ENCODE measurements at places on chromosomes 13 and 19. TPM values are rescaled to one million over a fixed set of nuclear protein-coding genes. Genes with fewer than 3 reads are reported as not detected.

GRCh38 chr13:39886336-39886735 is 230.9 kb downstream of the COG6 start:
- DNase-seq: no peak

DNA sequence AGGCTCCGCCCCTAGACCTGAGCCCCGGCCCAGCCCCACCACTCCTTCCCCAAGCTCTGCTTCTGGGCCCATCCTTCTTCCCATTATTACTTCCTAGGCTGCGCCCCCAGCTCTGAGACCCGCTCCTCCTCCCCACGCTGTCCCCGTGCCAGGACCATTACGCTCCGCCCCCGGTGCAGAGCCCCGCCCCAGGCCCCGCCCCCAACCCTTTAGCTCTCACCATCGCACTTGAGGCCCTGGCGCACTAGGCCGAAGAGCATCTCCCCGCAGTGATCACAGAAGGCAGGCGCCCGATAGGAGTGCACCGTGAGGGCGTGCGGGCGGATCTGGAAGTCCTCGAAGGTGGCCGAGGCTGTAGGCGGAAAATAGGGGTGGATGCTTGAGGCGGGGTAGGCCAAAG is 6.2 kb downstream of the PRKD2 start:
- no peak for DNase-seq

DNA sequence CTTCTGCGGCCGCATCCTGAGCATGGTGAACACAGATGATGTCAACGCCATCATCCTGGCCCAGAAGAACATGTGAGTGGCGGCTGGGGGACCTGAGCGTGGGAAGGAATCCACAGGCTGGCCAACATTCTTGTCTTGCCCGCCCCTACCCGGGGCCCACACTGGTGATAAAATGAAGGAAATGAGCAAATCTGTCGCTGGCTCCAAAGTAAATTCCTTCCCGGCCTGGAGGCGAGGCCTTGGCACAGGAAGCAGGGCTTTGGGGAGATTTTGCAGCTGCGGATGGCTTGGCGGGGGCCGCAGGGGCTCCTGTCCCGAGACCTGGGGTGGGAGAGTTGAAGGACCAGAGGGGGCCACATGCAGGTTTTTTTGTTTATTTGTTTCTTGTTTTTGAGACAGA is 4.4 kb downstream of the KXD1 start:
- no peak for DNase-seq

GRCh38 chr19:39224910-39225309 is 19.9 kb downstream of the IFNL3 start:
- no peak for DNase-seq

DNA sequence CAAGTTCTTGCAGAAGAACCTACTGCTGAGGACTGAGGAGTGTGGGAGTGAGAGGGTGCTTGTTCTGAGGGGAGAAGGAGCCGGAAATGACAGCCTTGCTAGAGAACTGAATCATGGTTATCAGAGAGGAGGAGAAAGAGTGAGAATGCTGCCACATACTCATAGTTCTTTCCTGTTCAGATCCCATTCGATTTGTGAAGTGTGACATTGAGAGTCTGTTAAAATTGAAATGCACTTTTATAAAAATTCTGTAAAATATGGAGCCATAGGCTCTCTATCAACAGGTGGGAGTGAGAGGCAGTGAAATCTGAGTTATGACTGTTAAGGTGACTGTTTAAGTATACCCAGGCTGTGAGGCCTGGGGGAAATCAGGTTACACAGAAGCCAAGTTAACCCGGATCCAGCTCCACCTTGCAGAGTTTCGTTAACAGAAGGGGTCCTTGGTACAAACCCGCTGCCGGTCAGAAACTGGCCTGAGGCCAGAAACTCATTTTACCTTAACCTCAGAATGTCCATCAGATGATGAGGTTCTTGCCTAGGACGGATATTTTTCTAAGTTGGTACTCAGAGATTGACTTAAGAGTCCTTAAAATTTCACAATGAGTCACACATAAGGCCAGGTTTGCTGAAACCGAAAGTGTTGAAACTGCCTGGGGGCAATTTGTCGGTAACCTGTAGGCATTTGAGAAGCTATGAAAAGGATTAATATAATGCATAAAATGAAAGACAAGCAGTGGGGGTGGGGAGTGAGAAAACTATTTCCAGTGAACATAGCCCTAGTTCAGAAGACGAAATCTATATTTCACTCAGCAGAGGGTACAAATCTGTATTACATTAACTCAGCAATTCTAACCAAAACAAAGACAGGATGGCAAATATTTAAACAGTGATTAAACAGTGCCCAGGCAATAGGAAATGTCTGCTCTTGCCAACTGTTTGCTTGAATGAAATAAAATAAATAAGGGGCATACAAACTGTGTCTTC is 350.5 kb downstream of the KCNRG start:
- DNase-seq: peak; percentile 77

DNA sequence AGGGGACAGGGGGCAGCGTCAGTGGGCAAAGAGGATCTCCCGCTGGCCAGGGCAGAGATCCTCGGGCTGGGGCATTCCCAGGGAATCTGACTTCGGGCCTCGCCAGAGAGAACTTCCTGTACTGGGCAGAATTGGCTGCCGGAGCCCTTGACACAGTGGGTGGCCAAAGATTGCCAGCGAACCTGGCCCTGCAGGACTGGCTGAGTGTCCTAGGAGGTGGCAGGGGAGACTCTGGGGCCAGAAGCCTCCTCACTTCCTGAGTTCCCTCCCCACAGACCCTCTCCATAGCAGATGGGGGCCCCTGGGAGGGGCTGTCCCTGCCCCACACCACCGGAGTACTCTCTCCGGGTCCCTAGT is 19.3 kb downstream of the DPP9 start:
- DNase-seq: no peak

DNA sequence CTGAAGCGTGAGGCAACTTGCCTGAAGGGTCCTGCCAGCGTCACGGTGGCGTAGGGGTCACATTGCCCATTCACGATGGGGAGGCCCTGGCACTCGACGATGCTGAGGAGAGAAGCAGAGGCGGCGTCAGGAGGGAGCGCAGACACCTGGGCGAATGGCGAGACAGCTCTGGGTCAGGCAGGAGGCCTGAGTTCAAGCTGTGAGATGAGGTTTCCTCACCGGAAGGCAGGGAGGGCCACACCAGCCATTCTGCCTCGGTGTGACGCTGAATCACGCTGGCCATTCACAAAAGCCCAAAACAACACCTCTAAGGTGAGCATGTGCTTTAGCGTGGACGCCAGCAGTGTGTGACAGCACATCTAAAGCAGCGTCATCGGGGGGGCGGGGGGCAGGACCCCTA is 54.0 kb upstream of the C13orf46 start:
- DNase-seq: no peak

GRCh38 chr19:10402441-10403038 is 802 bp downstream of the CDC37 start:
- DNase-seq: peak; percentile 48

DNA sequence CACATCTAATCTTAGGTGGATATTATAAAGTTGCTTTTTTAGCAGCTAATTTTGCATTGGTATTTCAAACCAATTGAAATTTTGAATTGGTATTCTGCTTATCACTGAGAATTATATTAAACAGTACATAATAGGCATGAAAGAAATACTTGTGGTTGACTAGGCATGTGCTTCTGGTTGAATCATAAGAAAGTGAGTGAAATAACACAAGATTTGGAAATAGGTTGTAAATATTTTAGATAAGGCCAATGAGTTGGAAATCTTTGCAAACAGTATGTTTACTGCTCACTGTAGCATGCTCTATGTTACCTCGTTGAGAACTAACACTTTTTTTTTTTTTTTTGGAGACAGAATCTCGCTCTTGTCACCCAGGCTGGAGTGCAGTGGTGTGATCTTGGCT is 66.8 kb upstream of the RFC3 start:
- DNase-seq: peak; percentile 50

- no peak for DNase-seq
Measured at GRCh38 chr19:35143231-35143715, at the start of gene FXYD7. FXYD7 (plus strand) TSS chr19:35143255; CDS start chr19:35143334, 79 bp downstream.

- no peak for DNase-seq
Measured at GRCh38 chr13:31987535-31988170, 43.9 kb upstream of the FRY start.

DNA sequence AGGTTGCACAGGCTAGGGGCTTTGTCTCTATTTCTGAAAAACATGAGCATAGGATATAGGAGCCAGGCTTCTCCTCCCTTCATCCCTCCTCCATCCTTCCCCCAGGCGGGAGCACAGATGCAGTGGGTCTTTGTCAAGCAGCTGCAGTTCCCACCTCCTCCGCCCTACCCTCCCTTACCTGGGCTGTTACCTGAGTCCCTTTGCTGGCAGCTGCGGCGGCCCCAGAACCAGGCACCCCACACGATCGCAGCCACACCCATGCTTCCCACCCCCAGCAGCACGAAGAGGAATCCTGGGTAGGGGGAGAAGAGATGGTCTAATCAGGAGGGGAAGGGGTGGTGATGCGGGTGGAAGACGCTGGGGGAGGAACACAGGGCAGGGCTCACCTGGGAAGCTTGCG is 7.8 kb downstream of the TMIGD2 start:
- no peak for DNase-seq

DNA sequence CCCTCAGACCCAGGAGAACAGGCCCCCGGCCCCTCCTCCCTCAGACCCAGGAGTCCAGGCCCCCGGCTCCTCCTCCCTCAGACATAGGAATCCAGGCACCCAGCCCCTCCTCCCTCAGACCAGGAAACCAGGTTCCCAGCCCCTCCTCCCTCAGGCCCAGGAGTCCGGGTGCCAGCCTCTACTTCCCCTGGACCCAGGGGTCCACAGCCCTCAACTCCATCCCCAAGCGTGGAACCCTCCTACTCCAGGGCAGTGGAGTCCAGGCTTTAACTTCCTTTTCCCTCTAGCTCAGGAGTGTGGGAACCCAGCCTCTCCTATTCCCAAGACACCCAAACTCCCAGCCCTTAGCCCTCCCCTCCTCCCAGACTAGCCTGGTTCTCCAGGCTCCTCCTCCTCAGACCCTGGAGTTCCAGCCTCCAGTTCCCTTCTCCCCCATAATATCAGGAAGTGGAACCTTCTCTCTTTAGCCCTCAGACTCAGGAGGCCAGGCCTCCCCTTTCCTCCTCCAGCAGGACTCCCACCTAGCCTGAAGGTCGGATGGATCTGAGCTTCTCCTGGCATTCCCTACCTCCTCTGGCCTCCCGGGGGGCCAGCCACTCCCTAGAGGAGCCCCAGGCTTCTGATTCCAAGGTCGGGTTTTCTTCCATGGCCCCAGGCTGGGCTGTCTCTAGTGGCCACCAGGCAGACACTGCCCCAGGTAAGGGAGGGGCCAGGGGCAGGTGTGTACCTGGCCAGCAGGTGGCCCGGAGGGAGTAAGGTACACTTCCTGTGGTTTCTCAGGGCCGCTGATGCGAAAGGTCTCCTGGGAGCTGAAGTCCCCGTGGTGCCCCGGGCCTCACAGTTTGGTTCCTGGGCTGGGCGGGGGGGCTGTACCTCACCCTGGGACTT is at the start of gene TMC4:
TSS of gene TMC4 (minus strand) at position 690 of the 888 bp plus-strand sequence. CDS start at position 647, 43 bp downstream.
- peak; percentile 68 for DNase-seq

DNA sequence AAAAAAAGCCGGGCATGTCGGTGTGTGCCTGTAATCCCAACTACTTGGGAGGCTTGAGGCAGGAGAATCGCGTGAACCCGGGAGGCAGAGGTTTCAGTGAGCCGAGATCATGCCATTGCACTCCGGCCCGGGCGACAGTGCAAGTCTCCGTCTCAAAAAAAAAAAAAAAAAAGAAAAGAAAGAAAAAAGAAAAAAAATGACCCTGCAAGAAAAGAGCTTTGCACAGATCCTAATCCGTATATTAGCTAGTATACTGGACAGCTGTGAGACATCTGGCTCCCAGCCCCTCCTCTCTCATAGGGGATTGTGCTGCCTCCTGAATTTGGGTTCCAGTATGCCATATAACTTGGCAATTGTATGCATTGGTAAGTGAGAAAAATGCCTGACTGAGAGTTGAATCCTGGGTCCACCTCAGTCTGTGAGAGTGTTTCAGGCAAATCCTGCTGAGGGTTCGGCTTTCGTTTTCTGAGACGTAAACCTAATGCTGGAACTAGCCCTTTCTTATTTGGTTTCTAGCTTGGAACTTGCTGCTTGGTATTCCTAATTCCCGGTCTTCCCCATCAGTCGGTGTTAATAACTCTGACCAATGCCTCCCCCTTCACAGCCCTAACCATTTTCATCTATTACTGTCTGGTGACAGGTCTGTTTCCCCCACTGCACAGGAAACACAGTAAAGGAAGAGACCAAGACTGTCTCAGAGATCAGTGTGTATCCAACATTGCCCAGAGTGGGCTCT is 1.3 kb upstream of the AKT2 start:
- no peak for DNase-seq

GRCh38 chr13:113854238-113855011 is 9.5 kb downstream of the GAS6 start:
- no peak for DNase-seq

GRCh38 chr13:77565635-77566034 is 30.1 kb downstream of the SCEL start:
- peak; percentile 8 for DNase-seq

DNA sequence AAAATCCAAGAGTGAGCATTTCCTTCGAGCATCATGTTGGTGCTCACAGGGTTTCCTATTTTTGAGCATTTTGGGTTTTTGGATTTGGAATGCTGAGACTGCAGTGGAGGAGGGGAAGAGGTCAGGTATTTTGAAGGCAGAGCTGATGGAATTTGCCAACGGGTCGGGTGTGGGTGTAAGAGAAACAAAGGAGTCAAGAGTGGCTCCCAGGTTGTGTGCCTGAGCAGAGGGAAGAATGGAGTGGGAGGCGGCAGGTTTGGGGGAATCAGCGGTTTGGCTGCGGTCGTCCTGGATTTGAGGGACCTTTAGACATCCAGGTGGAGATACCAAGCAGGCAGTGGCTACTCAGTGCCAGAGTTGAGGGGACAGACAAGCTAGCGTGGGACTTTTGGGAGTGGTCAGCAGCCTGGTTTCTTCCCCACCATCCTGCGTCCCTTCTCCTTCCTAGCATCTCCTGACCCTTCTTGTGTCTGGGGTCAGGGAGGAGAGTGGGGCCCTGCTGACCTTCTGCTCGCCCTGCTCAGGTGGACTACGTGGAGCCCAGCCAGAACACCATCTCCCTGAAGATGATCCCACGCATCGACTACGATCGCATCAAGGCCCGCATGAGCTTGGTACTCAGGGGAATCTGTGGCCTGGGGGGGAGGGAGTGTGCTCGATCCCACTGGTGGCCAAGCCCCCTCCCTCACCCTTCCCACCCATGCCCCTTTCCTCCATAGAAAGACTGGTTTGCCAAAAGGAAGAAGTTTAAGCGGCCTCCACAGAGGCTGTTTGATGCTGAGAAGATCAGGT is 14.5 kb upstream of the TIMM50 start:
- DNase-seq: no peak

DNA sequence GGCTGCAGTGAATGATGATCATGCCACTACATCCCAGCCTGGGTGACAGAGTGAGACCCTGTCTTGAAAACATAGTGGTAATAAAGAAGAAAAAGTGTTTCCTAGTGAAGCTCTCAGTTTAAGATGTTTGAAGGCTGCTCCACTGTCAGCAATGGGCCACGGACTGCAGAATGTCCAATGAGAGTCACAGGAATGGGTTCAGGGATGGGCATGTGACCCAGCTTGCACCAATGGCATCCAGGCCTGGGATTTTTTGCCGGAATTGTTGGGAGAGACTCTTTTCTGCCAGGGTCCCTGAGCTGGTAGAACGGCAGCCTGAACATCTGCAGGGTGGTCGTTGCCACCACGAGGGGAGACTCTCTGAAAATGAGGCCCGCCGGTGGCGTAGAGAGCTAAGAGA is 6.3 kb downstream of the SHISA7 start:
- DNase-seq: no peak

Gene FXYD3
- 0.64 TPM for total RNA-seq

Gene ADGRE1
- 0.79 TPM for total RNA-seq

Gene EID2B
- 7.4 TPM for total RNA-seq

Gene HPN
- total RNA-seq: not detected

Gene ZNF835
- 0.71 TPM for total RNA-seq

Gene TINCR
- total RNA-seq: 0.12 TPM

Gene P2RY11
- total RNA-seq: 6.5 TPM

Gene IGFL2
- not detected for total RNA-seq

Gene PPP1R13L
- total RNA-seq: 2.9 TPM

Gene TRPM4
- 1.2 TPM for total RNA-seq
